IPS-NIHi11 (cell line): ENCODE measurements at places on chromosomes 3 and 15.
A peak's percentile ranks its signal among the peaks of the same experiment; 100 is the strongest.

DNA sequence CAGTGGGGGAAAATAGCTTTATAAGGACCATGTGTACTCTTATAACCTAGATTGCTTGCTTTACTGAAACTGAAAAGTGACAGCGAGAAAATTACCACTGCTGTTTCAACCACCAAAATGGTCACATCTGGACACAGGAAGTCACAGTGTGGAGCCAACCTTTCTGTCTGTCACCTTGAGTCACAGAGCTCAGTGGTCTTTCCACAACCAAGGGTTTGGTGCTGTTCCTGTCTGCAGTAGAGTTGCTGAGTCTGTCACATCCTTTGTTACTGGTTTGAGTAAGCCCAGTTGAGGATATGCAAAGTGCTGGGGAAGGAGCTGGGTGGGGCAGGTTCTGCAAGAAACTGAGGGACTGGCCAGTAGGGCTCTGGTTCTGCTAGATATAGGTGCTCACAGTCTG is 139.1 kb upstream of the EIF1B start:
- no peak for DNase-seq

- DNase-seq, result no peak
Measured at GRCh38 chr15:89631902-89632264, 23.4 kb downstream of the KIF7 start.

DNA sequence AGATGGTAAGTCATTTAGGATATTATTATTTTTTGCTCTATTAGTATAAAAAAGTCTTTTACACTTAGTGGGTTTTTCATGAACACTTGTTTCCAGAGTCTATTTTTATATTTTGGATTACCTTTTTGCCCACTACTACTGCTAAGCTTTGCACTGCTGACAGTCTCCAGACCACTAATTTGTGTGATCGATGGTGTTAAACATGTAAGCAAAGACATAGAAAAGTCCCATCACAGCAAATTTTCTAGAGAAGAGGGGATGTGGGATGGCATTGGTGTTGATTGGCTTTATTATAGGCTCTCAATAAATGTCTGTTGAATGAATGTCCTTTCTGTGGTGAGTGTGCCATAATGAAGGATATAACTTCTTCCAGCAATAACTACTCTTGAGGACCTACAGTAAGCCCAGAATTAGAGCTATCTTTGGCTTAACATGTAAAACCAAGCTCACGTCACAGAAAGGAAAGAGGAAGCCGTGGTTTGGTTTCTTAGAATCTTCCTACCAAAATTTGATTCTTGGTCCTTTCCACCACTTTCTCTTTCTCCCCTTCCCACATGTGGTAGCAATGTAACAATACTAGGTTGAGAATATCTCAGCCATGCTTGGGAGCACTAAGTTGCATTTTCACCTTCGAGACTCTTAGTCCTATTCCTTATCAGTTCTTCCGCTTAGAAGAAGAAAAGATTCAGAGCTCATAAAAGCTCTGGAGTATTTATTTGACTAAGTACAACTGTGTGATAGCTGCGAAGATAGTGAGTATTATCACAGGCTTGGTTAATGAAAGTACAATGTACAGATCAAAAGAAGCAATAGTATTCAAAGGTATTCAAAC is 90.6 kb upstream of the UMPS start:
- no peak for DNase-seq

DNA sequence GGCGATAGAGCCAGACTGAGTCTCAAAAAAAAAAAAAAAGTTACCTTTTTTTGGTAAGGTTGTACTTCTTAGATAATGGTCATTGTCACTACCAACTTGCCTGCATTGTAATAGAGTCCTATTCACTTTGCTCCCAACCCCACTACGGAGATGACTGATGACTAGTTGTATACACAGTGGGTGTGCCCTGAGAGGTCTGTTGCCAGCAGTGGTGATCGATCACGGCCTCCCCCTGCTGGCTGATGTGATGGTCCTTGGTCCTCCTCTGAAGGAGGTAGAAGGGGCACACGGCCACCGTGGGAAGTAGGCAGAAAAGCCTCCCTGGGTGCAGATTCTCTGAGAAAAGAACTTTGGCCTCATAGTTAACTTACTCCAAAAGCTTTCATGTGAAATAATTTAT is 10.7 kb downstream of the GCNT3 start:
- peak; percentile 76 for DNase-seq

DNA sequence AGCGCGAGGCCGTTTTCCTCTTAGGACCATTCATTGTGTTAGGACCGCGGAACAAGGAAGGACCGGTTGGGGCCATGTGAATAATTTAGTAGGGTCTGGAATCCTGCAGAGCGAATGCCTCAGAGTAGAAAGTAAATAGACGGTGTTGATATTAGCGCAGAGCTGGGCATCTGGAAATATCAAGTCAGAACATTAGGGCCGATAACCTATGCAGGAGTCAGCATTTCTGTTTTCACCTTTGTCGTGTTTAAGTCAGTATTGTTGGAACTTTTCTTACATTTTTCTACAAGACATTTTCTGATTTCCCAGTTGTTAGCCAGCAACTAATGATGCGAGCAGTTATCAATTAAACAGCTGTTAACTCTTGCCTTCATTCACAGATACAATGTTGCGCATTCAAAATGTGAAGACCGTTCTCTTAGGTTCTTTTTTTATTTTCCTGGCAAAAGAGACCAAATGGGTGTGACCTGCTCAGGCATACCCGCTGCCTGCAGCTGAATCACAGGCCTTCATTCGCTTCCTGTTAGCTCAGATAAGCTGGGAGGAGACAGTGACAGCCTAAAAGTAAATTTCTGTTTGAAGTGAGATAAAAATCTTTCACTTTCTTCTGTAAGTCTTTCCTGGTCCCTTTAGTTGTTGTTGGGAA is 966 bp upstream of the PKM start:
- peak; percentile 43 for DNase-seq

GRCh38 chr15:84910928-84911623 is 26.6 kb downstream of the SLC28A1 start:
- no peak for DNase-seq

DNA sequence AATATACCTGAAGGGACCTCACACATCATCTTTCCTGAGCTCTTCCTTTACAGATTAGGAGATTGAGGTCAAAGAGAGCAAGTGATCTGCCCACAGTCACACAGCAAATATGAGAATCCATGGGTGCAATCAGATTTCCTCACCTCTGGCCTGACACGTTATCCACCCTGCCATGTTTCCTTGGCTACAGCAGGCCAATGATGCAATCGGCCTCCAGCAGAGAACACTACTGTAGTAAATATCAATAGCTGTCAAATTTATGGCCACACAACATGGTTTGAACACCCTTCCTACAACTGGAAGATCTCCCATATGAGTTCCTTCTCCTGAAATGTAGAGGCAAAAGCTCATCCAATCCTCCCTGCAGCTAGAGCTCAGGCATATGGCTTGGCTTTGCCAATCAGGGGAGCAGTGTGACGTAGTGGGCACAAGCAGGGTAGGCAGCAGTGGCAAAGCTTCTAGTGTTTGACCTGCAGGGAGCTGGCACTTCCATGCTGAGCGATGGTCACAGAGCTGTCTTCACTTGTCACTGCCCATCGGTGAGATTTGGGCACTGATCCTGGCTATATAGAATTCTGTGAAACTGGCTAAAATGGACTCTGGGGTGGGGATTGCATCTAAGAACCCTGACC is 271.3 kb downstream of the TJP1 start:
- no peak for DNase-seq

- DNase-seq, result no peak
Measured at GRCh38 chr15:51134416-51135199, 39.9 kb upstream of the TNFAIP8L3 start.

DNA sequence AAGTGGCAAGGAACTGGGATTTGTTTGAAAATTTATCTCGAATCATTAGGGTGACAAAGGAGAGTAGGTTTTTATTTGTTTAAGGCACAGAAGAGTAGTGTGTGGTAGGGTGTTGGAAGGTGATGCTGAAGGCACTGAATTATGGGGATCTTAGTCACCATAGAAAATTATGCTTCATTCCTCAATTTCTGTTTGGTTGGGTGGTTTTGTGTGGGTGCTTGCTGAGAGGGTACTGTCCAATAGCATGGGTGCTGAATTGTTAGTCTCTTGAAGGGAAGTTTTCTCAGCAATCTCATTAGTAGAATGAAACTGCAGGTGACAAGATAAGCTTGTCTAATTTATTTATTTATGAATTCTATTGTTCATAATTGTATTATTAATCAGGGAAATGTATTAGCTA is 610.9 kb downstream of the AGBL1 start:
- DNase-seq, result peak; percentile 51

- no peak for DNase-seq
Measured at GRCh38 chr3:77491961-77492360, 452.1 kb downstream of the ROBO2 start.

DNA sequence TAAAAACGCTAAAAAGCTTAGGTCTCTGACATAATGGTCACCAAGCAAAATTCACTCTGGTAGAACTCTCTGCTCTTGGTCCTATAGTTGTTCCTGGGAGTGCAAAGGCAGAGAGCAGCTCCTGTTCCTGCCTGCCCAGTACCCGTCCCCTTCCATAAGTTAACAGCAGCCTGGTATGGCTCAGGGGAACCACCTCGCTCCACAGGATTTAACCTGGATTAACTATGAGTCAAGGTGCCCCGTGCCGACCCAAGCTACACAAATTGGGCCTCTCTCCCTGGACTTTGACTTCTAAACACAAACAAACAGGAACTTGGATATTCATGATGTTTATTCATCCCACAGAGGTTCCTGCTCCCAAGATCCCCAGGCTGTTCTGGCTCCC is 32.1 kb downstream of the SCAP start:
- no peak for DNase-seq

GRCh38 chr3:75144406-75144805 is 519.7 kb upstream of the FRG2C start:
- DNase-seq, result no peak

DNA sequence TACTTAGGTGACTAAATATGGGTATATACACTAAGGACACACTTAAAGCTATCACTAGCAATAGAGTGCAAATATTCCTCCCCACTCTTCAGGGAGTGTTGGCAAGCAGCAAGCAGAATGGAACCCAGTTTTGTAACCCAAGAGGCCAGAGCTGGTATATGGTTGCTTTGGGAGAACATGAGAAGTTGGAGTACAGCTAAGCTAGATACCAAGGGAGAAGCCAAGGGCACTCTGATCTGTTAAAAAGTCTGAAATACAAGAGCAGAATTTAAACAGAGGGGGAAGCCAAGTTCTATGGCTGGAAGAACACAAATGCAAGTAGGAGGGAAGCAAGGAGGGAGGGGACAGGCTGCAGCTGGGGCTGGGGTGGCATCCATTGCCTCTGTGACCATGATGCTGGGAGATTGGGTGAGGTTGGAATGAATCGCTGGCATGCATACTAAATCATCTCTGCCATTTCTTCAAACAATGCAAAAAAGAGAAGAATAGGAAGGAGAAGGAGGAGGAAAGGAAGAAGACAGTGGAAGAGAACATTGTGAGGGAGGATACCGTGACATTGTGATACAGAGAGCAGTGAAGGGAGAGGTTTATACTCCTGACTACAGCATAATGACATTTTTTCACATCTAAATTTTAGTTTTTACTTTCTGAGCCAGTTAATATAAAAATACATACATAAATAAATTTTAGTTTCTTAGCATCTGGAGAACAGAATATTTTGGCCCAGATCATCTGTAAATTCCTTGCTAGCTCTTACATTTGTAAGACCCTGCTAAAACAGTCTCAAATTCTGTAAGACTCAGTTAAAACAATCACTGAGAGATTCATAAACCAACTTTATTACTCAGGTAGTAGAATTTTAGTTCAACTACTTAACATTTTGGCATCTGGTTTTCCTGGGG is 9.0 kb upstream of the ANXA2 start:
- DNase-seq, result no peak

DNA sequence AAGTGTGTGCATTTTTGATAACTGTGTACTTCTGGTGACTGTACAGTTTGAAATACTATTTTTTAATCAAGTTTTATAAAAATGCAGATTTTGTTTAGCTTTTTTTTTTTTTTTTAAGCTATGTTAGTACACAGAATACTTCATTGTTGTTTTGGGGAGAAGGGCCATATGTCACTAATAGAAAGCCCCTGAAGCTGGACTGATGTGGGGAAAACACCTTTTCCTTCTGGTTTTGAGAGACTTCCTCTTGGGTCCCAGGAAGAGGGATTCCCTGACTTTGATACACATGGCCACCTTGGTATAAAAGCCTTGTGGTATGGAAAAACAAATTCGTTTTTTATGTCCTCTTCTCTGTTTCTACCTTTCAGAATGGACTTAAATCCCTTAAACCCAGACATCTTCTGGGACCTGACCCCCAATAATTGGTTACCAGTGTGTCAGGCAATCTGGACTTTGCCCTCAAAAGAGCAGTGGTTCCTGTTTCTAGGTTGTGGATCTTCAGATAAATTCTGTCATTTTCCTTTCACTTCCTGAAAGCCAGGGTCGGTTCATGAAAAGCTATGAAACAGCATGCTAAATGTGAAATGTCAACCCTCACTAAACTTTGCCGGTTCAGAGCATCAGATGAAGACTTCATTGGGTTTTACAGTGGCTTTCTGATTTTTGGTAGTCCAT is 31.1 kb upstream of the BLOC1S6 start:
- no peak for DNase-seq

GRCh38 chr15:26051761-26052675 is 188.9 kb upstream of the ATP10A start:
- no peak for DNase-seq

DNA sequence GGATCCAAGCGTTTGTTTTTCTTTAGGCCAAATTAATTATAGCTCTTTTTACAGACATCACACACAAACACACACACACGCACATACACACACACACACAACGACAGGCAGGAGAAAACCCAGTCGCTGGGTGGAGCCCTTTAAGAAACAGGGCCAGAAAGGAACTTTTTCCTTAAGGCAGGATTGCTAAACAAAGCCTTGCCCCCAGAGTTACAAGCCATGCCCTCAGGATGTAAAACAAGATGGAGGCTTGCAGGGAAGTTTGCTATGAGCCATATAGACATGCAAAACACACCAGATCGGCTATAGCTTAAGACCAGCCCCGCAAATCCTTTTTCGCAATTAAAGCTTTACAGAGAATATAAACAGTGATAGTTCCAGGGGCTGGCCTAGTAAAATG is 16.3 kb upstream of the IQCF2 start:
- peak; percentile 33 for DNase-seq

- peak; percentile 7 for DNase-seq
Measured at GRCh38 chr3:57864853-57865252, 108.7 kb downstream of the SLMAP start.

DNA sequence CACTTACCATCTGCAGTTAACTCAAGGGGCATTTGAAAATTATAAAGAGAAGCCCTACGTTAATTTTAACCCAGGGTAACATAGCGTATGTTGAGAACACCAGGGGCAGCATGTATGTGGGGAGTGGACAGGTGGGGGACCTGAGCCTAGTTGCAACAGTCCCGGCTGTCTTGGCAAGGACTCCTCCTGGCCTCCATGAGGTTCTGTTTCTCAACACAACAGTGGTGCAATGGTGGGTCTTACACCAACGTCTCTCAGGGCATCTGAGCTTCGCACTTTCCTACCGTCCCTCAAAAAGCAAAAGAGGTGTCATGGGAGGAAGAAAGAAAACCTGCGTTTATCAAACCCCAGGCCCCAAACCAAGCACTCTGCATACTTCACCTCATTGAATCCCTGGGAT is 50.6 kb downstream of the MGLL start:
- DNase-seq, result no peak

DNA sequence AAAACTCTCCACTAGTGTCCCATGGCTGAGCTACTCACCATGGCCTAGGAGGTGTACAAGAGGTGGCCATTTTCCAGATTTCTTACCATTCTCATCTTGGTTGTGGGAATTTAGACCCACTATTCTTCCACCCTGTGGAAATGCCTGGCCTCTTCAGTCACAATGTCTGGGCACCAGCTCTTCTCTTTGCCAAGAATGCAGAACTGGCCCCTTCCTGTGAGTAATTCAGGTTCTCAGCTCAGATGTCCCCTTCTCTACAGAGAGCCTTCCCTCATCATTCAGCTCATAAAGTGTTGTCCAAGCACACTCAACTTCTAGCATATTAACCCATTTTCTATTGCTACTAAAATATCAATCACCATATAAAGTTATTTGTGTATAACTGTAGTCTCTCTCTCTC is 575.5 kb upstream of the KCNMB2 start:
- DNase-seq, result no peak
